Myocyte (in vitro differentiated cells): ENCODE measurements at places on chromosomes 12 and 14. TPM values are rescaled to one million over a fixed set of nuclear protein-coding genes. Genes with fewer than 3 reads are reported as not detected.
A peak's percentile ranks its signal among the peaks of the same experiment; 100 is the strongest.

DNA sequence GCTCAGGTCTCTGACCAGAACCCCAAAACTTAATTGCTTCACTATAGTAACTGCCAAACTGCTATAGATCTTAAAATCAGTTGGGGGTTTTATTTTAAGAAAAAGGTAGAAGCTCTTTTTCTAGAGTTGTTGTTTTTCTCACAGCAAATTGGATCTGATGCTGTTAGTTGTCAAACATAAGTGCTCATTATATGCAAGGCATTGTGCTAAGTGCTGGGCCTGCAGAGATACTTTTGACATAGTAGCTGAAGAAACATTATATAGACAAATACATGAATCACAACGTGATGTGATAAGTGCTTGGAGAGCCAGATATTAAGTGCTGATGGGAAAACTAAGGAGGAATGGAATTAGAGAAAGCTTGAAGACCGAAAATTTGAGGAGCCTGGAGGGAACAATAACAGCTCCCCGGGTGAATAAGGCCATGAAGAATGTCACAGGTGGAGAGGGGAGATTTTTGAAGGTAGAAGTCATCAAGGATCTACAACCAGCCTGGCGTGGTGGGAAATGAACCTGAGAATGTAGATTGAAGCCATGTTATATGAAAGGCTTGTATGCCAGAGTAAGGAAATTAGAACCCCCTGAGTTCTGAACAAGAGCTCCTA, 126.5 kb downstream of the DYRK2 start:
- DNase-seq: no peak

PTGR2 gene
- total RNA-seq: 22.9 and 23.5 TPM in 2 replicates

DNA sequence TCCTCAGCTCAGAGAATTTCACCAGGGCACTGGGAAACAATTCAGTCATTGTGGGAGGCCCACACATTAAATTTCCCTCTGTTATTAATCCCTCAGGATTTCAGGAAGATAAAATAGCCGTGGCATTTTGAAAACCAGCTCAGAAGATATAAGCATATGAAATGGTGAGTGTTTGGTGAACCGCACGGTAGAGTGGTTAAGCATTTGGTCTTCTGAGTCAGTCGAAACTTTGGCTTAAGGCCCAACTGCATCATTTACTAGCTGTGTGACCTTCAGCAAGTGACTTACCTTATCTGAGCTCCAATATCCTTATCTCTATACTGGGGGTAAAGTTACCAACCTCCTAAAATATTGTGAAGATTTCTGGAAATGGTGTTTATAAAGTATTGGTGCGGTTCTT, 5.2 kb upstream of the VRK1 start:
- DNase-seq: no peak

CHFR gene
- 26.6 and 34.8 TPM in 2 replicates for total RNA-seq

SRGAP1 gene
- total RNA-seq: 2.1 and 2.3 TPM in 2 replicates

GRCh38 chr14:22976620-22977433, 5.5 kb downstream of the AJUBA start:
- peak; percentile 24 for DNase-seq

GRCh38 chr14:78240567-78240966, 70.4 kb downstream of the NRXN3 start:
- DNase-seq: no peak

DNA sequence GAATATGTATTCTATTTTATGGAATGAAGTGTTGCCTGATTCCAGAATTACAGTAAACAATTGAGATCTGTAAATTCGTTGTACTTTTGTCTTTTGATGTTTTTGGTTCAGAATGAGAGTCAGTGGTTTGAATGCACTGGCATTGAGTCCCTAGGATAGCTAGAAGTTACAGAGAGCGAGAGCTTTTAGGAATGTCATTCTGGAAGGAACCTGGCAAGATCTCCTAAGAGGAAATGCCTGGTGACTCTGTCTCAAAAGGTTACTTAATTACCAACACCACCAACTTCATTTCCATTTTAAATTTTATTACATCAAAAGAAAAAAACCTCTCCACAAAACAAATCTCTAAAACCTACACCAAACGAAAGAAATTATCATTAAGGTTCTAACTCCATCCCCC, 6.0 kb upstream of the CEBPE start:
- DNase-seq: no peak

DNA sequence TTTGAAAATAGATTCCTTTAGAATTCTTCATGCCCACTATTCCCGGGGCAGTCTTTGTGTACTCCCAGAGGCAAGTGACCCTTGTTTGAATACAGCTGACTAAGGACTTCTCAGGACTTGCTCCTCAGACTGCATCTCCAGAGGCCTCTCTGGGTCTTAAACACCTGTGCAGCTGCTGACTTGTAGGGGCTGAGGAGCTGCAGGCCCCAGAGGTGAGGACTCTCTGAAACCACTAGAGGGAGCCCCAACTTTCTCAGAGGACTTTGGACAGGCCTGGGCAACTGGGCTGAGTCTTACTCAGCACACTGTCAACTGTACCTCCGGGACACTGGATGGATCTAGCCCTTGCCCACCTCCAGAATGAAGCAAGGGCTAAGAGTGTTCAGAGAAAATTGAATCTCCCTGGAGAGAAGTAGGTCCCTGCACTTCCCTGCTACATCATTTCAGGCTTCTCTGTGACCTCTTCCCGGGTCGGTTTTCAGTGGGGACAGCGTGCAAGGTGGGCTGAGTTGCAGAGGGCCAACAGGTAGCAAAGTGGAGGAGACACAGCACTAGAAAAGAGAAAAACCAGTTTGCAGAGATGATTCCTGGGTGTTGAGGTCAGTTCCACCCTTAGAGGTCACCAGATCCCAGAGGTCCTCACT, 164.6 kb downstream of the TMEM117 start:
- peak; percentile 67 for DNase-seq

GRCh38 chr12:75553398-75553797, 42.0 kb upstream of the KRR1 start:
- DNase-seq: peak; percentile 86

RBP5 gene
- not detected in 2 replicates for total RNA-seq

GRCh38 chr14:21039585-21040369, 2.4 kb upstream of the RNASE7 start:
- DNase-seq: peak; percentile 92

DNA sequence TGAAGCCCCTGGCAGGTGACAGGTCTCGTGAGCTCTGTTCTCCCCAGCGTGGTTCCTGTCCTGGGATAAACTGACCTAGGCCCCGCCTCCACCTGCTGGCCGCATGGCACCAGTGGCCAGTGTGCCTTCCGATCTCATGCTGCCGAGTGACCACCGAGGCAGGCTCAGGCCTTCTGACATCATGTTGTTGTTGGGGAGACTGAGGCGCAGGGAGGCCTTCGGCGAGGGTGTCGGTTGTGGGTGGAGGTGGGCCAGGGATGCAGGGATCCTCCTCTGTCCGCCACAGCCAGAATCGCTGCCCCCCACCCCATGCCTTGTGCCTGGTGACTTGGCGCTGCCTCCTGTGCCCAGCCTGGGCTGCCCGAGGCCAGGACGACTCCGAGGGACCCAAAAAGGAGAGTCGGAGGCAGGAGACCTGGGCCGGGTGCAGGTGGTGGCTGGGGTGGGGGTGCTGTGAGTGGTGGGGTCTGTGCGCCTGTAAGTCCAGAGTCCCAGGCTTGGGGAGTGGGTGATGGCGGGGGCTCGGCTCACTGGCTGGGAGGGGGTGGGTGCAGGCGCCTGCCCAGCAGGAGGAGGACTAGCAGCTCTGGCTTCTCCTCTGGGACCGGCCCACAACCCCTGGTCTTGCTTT, 24.3 kb downstream of the ASPG start:
- no peak for DNase-seq

MSI1 gene
- total RNA-seq: 0.35 TPM in 1 of 2 replicates, not detected in the other

STX2 gene
- 31.6 and 42.0 TPM in 2 replicates for total RNA-seq

KITLG gene
- total RNA-seq: 12.8 and 29.3 TPM in 2 replicates

TSHR gene
- not detected in 2 replicates for total RNA-seq

DNA sequence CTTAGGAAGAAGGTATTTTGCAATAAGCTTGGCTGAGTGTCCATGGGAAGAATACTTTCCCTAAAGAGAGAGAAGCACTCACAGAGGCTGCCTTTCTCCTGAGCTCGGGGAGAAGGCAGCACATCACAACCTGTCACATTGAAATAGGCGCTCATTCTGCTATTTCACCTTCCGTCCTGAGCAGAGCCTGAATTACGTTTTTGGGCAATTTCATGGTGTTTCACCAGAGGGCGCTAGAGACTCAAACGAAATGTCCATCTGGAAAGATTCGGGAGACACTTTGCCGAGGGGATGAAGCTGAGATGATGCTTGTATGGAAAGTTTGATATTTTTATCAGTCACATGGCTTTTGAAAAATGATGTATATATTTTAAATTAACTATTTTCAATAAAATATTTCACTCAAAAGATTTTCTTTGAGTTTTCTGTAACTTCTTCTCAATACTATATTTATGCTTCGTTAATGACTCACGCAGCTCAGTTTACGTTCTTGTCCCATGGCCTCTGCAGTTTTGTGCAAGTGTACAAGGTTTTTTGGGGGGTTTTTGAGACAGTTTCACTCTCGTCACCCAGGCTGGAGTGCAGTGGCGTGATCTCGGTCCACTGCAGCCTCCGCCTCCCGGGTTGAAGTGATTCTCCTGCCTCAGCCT, 17.4 kb upstream of the B4GALNT3 start:
- DNase-seq: peak; percentile 66

DNA sequence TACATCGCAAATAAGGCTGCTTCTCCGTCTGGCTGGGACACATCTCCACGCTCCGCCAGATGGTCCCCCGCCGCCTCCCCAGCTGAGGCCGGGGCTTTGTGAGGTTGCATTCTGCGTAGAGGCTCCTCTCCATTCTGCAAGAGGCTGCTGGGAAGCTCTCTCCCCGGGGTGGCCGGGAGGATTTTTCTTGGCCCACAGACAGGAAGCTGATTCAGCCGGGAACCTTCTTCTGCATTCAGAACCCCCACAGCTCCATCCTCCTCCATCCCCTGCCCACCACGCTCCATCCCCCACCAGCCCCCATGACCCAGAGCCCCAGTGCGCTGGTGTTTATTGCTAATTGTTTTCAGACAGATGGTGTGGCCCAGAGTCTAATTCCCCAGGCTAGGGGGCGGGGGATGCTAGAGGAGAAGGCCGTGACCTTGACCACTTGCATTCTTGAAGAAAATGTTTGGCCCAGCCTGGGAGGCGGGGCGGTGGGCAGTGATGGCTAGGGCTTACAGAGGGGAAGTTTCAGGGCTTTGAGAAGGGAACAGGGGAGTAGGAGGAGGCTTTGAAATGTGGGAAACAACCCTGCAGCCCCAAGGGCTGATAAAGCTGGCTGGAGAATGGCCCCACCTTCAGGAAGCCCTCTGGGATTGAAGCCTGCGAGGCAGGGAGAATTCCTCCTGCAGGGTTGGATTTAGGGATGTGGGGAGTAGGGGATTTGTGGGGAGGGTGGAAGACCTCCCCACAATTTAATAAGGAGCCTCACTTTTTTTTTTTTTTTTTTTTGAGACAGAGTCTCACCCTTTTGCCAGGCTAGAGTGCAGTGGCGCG, 88.5 kb upstream of the NCOR2 start:
- DNase-seq: peak; percentile 82
